Uterus (tissue), 4 donors: ENCODE measurements at places on chromosomes 7 and 10. TPM values are rescaled to one million over a fixed set of nuclear protein-coding genes. Genes with fewer than 3 reads are reported as not detected.

The SKAP2 gene
- total RNA-seq, result 7.5 TPM

The NUPR2 gene
- total RNA-seq, result not detected

- no peak for DNase-seq
Measured at GRCh38 chr10:48336978-48337599, 30.6 kb downstream of the MAPK8 start.

GRCh38 chr10:128867210-128867609 is 599.8 kb upstream of the MGMT start:
- no peak for DNase-seq

GRCh38 chr10:100469756-100470155 is 6.9 kb downstream of the WNT8B start:
- no peak for DNase-seq

The SEMA3C gene
- total RNA-seq, result 178 TPM

DNA sequence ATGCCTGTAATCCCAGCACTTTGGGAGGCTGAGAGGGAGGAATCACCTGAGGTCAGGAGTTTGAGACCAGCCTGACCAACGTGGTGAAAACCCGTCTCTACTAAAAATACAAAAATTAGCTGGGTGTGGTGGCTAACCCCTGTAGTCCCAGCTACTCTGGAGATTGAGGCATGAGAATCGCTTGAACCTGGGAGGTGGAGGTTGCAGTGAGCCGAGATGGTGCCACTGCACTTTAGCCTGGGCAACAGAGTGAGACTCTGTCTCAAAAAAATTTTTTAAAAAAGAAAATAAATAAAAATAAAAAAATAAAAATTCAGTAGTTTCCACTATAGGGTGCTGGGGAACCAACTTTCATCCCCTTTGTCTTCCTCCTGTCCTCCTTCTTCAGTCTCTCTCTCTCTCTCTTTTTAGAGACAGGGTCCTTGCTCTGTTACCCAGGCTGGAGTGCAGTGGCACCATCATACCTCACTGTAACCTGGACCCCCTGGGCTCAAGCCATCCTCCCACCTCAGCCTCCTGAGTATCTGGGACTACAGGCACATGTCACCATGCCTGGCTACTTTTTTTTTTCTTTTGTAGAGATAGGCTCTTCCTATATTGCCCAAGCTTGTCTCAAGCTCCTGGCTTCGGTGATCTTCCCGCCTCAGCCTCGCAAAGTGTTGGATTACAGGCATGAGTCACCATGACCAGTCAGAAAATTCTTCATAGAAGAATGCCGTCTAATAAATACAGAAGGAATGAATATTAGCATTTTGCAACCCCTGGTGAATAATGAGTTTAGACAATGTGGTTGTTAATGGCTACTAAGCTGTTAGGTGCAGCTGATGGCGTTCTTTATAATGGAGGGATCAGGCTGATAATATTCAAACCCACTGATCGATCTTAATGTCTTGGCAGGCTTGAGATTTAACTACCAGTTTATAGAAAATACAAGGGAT is 20.6 kb downstream of the RBM20 start:
- no peak for DNase-seq

DNA sequence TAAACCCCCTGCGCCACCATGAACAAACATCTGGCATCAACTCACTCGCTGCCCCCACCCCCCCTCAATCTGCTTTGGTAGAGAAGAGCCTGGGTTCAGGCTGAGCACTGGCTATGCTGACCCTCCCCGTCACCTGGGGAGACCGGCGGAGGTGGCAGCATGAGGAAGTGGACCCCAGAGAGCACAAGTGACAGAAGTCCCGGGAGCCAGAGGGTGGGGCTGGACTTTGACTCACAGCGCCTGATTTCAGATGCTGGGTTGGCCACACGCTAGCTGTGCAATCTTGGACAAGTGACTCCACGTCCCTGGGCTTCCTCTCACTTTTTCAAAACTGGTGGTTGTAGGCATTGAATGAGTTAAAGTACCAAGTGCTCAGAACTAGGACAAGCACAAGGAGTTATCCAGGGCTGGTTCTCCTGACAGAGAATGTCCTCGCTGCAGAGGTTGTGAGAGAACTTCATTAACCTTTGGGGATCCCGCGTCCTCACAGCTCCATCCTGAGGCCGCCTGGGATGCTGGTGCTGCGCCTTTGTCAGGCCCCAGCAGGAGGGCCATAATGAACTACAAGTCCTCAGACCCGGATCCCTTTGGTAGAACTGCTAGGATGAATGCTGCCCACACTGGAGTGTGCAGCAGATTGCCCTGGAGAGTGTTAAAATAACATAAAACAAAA is 48.8 kb upstream of the RASGEF1A start:
- DNase-seq, result no peak

GRCh38 chr7:11485636-11486035 is 346.4 kb downstream of the THSD7A start:
- DNase-seq, result no peak

- DNase-seq, result no peak
Measured at GRCh38 chr10:110474826-110475225, 22.9 kb upstream of the DUSP5 start.

DNA sequence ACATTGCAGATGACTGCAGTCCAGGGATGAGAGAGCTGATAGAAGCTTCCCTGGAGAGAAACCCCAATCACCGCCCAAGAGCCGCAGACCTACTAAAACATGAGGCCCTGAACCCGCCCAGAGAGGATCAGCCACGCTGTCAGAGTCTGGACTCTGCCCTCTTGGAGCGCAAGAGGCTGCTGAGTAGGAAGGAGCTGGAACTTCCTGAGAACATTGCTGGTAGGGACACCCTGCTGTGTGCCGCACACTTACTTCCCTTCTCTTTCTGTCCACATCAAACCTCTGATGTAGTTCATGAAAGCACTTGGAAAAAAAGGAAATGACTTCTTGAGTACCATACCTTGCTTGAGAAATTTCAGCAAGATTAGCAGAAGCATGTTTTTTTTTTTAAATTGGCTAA is 25.3 kb downstream of the MAP3K8 start:
- no peak for DNase-seq

- DNase-seq, result no peak
Measured at GRCh38 chr7:147584771-147585193, 1005.8 kb upstream of the C7orf33 start.

GRCh38 chr7:158620839-158621441 is 33.3 kb upstream of the PTPRN2 start:
- no peak for DNase-seq

DNA sequence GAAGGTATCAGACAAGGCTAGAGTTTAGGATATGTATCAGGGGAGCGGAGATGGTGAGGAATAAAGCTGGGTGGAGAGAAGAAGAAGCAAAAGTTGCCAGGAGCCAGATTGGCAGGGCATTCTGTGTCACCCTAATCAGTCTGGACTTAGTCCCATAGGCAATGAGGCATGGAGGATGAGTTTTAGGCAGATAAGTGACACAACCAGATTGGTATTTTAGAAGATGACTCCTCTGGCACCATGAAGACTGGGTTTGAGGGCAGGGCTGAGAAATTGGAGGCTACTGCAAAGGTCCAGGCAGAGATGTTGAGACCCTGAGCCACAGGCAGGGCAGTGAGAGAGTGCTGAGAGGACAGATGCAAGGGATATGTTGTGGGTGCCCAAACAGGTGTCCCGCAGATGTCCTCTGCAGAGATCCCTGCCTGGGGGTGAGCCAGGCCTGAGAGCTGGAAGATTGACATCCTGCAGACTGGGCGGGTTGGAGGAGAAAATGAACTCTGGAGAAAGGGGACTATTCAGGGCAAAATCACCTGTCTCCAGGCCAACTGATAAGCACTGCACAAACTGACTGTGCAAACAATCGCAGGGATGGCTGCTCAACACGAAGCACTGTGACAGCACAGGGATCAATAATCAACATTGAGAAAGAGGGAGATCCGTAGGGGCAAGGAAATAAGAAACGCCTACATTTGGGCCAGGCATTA is 11.9 kb upstream of the HABP2 start:
- no peak for DNase-seq

The CPXM2 gene
- total RNA-seq, result 48.2 TPM

The IDI2 gene
- not detected for total RNA-seq

The AKR1C4 gene
- total RNA-seq, result not detected

The ZPBP gene
- total RNA-seq, result 0.62 TPM

- DNase-seq, result no peak
Measured at GRCh38 chr10:28681291-28681763, 4.0 kb downstream of the BAMBI start.

The AFAP1L2 gene
- 59.3 TPM for total RNA-seq

The C1QL3 gene
- total RNA-seq, result not detected

DNA sequence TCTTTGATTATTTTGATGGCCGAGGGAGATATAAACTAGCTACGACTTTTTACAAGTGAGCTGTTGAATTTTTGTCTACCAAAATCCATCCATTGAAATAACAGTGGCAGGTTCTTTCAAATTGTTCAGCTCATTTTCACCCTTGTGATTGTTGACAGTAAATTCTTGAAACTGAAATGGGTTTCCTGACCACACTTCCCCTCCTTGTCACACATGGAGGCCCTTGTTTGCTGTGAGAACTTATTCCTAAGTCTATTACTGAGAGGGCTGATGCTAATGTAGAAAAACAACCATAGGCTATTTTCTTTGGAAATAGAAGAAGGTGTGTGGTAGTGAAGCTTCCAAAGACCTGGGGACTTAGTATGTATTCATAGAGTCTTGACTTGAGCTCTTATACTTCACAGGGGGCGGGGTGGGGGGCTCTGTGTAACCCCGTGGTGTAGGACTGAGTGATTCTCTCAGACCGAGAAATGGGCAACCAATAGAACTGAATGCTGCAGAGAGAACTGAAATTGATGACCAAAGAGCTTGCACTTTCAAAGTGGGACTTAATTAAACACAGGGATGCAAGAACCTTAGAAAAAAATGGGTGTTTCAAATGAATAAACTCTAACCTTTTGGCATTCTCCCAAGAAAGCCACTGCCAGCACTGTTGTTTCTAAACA is 718.9 kb downstream of the CCSER2 start:
- DNase-seq, result no peak

- no peak for DNase-seq
Measured at GRCh38 chr10:131003455-131003854, 308.1 kb downstream of the TCERG1L start.

- DNase-seq, result no peak
Measured at GRCh38 chr7:77569514-77570232, 32.6 kb downstream of the PTPN12 start.

- DNase-seq, result no peak
Measured at GRCh38 chr10:43341450-43341849, 30.0 kb upstream of the FXYD4 start.

GRCh38 chr10:46005383-46005782 is 25.0 kb downstream of the NCOA4 start:
- no peak for DNase-seq

- DNase-seq, result no peak
Measured at GRCh38 chr7:112723416-112723815, 66.8 kb downstream of the TMEM168 start.

- DNase-seq, result no peak
Measured at GRCh38 chr7:159120540-159120919, 24.1 kb downstream of the VIPR2 start.

DNA sequence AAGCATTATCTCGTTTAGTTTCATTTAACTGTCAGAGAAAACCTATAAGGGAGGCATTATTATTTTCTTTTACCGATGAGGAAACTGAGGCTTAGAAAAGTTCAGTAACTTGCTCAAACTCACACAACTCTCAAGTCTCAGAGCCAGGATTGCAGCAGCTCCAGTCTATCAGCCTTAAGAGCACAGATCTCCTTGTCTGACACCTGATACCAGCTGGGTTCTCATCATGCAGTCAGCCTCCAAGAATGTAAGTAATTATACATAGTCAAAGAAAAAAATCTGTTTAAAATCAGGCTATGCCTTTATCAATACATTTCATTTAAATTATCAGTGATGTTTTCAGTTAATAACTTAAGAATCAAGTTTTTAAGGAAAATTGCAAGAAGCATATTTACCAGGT is 236.6 kb upstream of the TCF7L2 start:
- DNase-seq, result no peak

The ARHGEF35 gene
- 0.29 TPM for total RNA-seq

GRCh38 chr10:31129271-31129670 is 97.6 kb upstream of the ZNF438 start:
- DNase-seq, result peak; percentile 82

DNA sequence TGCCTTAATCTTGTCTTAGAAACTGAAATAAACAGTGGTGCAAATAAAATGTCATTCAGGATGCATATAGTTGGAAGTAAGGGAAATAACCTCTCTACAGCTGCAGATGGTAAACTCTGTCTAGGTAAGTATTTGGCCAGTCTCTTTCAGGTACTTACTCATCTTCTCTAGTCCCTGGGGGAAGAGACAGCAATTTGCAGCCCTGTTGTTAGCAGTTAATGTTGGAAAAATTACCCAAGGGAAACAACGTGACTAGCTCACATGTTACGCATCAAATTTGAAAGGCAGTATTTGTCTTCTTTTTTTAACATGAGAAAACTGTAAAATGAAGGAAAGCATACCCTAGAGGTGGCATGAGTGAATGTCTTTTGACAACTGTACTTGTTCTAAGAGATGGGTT is 3.2 kb upstream of the HUS1 start:
- DNase-seq, result no peak

DNA sequence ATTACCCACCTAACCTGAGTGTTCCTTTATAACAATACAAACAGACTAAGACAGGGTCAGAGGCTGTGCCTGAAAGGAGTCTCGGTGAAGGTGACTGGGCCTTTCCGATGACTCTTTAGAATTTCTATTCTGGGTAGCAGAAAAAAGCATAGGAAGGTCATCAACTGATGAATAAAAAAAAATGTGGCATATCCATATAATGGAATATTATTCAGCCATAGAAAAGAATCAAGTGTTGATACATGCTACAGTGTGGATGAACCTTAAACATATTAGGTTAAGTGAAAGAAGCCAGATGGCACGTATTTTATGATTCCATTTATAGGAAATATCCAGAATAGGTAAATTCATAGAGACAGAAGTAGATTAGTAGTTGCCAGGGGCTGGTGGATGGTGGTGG is 83.4 kb downstream of the LRMDA start:
- DNase-seq, result no peak

The SLC16A12 gene
- 7.4 TPM for total RNA-seq

DNA sequence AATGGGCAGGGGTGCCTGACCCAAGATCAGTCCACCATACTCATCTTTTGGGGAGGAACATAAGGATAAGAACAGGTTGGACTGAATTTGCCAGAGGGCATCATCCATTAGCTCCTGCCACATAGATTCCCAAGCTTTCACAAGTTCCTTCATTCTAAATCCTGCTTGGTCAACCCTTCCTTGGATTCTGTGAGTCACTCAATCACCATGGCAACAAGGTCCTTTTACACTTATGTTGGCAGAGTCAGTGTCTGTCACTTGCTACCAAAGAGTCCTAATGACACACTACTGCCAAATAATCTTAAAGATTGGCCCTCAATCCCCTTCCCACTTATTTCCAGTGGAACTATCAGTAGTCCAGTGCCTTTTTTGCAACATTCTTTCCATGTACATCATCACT is 5.0 kb upstream of the LGI1 start:
- DNase-seq, result no peak
